ENCODE measurements at places on chromosomes 5 and 9. TPM values are rescaled to one million over a fixed set of nuclear protein-coding genes. Genes with fewer than 3 reads are reported as not detected.

GRCh38 chr5:143594902-143595818, 191.7 kb upstream of the NR3C1 start:
- DNase-seq: no peak

DNA sequence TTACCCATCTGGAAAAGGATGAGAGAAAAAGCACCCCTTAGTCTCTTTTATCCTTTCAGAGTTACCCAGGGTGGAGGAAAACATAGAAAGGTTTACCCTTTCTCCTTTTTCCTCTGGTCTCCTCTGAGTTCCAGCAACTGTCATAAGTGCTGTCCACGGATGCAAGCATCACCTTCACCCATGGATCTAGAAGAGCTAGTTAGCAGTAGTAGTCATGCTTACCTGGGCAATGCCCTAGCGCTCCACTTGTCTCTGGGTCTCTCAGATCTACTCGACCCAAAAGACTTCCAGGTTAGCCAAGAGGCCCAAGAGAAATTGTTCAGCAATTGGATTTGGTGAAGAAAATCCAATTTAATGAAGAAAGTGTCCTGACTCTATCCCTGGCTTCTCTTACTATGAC, 656.2 kb upstream of the PTPRD start:
- DNase-seq: no peak

DNA sequence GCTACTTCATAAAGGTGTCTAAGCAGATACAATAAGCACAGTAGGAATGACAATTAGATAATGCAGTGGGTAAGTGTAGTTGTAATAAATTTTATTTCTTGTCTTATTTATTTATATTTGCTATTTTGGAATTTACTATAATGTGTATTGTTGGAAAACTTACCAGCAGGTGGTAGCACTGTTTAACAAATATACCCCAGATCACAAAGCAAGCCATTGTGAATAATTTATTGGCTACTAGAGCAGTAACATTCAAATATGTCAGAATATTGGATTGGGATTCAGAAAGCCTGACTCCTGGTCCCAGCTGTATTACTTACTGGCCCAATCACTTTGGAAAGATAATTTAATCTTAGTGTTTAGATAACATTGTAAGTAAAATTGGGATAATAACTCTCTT, 78.0 kb downstream of the ISOC1 start:
- DNase-seq: no peak

GRCh38 chr9:35763181-35763580, 9.1 kb upstream of the MSMP start:
- no peak for DNase-seq

GRCh38 chr9:37972351-37972848, 68.5 kb upstream of the SLC25A51 start:
- DNase-seq: no peak

DNA sequence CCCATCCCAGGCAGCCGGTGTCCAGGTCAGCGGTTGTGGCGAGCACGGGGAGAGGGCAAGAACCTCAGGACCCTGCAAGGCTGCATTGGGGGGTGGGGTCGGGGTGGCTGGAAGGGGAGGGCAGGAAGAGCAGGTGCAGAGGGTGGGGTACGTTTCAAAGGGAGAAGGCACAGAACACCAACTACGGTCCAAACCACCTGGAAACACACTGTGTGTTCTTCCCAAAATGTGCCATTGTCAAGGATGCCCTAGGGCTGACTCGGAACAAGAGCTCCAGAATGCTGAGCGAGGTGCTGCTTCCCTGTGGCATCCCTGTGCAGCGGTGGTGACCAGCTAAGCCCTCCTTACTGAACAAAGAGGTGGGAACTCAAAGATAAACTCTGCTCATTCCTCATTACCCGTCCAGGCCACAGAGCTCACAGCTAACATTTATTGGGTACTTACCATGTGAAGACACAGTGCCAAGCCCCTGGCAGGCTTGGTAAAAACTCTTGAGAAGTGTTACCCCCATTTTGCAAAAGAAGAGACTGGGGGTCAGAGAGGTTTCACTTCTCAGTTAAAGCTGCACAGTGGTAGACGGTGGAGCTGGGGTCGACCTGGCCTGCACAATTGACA, 153.8 kb downstream of the COL23A1 start:
- DNase-seq: no peak

- DNase-seq: no peak
These were observed 337.1 kb downstream of the KIAA0825 start for GRCh38 chr5:94281236-94281801.

DNA sequence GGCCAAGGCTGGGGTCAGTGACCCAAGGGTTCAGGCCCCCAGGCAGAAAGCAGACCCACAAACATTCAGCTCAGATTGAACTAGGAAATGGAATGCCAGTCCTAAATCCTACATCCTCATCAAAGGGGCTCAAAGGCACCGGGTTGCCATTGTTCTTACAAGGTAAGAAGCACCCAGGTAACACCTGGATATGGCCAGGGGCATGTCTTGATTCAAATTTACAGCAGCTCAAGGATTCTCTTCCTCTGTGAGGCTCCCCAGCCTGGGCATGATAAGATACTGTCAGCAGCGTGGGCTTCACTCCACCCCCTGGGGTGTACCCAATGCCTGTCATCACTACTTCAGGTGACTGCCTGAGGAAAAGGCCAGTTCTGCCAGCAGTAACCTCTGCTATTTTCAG, 92.1 kb upstream of the FSTL4 start:
- DNase-seq: no peak

DNA sequence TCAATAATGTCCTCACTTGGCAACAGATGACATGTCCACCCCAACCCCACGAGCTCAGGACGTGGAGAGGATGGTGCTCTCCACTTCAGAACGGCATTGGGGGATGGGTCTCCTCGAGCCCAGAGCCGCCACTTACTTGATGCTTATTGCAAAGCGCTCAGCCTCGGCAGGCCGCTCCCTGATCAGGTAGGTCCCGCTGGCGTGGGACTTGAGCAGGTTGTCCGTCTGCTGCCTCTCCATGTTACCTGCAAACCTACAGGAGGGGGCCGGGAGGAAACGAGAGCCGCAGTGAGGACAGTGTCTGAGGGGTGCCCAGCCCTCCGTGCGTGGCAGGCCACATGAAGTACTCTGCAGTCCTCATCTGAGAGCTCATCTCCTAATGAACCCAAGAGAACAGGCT, 36.6 kb upstream of the SARDH start:
- DNase-seq: no peak

DNA sequence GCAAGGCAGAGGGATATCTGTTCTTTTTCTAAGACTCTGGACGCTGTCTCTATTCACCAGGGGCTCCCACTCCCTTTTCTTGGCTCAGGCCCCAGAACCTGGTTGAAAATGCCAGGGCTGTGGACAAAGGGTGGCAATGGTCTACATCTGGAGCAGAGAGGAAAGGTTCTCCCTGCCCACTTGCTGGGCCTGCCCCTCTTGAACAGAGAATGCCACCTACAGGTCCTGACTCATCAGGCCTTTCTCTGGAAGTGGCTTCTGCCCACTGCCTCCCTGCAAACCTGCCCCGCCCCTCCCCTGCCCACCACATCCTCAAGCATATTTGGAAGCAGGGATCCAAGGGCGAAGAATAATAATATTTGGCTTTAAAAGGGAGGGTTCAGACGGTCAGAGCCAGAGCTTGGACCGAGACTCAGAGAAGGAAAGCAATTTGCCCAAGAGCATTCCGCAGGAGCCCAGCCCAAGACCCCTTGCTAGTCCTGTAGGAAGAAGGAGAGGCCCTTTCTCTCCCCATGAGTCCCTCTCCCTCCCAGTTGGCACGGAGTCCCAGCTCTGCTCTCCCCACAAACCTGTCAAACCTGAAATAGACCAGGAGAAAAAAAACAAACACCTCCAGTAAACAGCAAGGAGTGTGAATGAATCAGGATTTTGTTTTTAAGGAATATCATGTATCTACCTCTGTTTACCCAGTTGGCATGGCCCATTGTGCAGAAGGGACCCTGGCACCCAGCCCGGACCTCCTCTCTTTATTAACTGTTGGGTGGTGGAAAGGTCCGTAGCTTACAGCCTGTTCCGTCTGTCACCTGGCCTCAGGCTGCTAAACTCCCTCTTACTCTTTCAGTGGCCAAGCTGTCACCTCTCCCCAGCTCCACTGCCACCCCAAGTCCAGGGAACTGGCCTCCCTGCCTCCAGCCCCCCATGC, 37.7 kb upstream of the STXBP1 start:
- DNase-seq: no peak

- DNase-seq: no peak
These were observed 57.6 kb downstream of the MLLT3 start for GRCh38 chr9:20564650-20565049.

GRCh38 chr5:55438998-55439397, 95.8 kb downstream of the PLPP1 start:
- no peak for DNase-seq

DNA sequence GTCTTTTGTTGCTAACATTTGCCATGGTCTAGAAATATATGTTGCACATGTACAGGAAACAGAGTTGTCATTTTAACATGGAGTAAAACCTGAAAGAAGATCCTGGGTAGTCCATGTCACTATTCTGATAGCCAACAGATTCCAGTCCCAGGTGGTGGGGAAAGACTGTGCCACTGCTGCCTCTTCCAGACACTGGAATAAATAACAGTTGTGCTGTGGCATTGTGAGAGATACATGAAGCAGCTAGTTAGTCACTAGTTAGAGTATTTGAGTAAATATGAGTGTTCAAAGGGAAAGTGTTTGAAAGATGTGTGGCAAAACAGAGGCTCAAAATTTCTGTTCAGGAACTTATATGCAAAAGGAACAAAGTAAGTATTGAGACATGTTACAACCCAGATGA, 1408.3 kb downstream of the EFNA5 start:
- DNase-seq: no peak

DNA sequence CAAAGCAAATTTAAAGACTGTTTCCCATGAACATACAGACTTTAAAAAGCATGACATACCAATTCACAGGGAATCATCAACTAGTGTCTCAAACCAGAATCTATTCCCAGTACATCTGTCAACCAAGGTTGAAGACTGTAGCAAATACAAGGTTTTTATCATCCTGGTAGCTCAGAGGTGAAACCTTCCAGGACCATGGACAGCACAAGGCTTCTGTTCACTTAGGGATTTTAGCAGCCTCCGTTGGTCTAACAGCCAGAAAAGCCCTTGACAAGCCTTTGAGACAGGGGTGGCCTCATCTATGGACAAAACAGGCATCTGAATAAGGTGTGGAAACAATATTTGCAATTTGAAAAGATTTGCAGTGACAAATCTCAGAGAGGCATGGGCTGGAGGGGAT, 119.0 kb downstream of the TRIM32 start:
- no peak for DNase-seq

- no peak for DNase-seq
These were observed 140.6 kb upstream of the ZNF366 start for GRCh38 chr5:72647806-72648205.

GRCh38 chr9:22446589-22446949, at the start of gene DMRTA1:
Gene DMRTA1 (plus strand): TSS chr9:22446824. CDS start chr9:22447066, 242 bp downstream.
- peak; percentile 5 for DNase-seq

DNA sequence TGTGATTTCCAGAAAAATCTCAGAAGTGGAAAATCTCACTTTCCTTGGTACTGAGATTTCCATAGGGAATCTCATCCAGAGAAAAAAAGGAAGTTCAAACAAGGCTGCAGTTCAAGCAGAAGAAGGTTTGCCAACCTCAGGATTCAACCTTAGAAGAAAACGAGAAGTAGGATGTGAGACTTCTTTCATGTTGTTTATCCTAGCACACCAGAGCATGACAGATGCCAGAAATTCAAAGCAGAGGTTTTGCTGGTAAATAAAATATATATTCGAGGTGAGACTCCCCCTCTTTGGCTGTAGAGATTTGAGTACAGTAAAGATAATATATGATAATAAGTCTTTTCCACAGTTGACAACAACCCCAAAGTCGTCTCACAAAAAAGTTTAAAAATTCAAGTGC, 116.9 kb upstream of the SMC2 start:
- no peak for DNase-seq

DNA sequence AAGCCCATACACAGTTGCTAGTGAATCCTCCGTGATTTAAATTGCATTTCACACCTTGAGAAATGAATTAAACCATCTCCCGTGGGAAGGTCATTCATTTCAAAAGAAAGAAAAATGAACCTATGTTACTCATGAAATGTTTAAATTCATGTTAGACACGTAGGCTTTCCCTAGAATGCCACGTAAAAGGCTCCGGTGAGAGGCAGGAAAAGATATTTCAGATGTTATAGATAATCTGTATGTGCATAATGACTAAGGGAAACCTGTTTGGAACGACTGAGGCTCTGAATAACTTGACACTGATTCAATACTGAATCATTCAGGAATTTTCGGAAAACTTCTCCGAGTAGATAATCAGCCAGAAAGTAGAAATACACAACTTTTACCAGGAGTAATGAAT, 134.3 kb upstream of the ICE1 start:
- no peak for DNase-seq

DNA sequence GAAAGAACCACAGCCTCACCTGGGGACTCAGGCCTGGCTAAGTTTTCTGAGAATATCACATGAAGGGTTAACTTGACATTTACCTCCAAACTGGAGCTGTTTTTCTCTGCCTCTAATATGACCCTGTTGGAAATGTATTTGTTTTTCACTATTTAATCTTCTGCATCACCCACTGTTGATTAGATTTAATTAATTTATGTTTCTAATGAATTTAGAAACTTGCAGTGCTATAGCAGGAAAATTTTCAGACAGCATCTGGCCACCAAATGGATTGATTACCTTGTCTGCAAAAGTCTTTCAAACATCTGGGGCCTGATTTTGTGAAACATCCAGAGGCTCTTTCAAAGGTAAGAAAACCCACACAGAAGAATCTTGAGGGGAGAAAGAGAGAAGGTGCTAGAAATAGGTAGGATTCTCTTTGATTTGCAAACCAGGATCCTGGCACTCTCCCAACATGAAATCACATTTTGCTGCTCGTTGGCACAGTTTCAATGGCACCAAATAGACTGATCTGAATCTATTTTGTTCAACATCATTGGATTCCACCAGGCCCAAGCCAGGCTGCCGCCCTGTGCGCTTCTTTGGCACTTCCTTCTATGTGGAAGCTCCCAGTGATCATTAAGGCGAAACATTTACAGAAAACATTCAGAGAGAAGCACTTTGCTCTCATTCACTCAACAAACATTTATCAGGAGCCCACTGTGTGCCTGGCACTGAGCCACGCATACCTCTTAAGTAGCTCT, 157.3 kb downstream of the PPP2R2B start:
- DNase-seq: no peak

DNA sequence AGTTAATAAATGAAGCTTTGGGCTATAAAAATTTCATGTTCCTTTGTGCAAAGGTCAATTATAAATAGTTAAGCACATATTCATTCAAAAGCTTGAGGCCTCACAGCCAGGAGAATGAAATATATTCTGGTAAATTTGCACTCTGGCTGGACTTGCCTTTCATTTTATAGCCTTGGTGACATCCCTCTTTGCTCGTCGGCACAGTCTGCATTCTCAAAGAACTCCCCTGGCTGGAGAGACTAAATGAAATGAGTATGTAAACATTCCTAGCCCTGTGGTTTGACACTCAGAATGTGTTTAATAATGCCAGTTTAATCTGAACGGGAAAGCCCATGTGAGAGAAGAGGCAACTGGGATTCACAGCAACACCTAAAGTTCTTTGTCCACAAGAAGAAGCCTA, 285.6 kb downstream of the BRINP1 start:
- DNase-seq: no peak

- DNase-seq: no peak
These were observed 63.0 kb downstream of the GDNF start for GRCh38 chr5:37776826-37777225.

NUTM2G gene
- 0.24 TPM for polyA plus RNA-seq

COL23A1 gene
- not detected for polyA plus RNA-seq

ANKS6 gene
- polyA plus RNA-seq: 5.0 TPM

SERF1A gene
- polyA plus RNA-seq: 5.3 TPM
